A549 treated with CORT108297 at 1 μM for 4 hours (cell line): ENCODE measurements at places on chromosomes 16 and 17. TPM values are rescaled to one million over a fixed set of nuclear protein-coding genes. Genes with fewer than 3 reads are reported as not detected.

The CES1 gene
- total RNA-seq = 30.1 to 44.8 TPM (median 35.0 TPM) in 5 replicates

The ZG16 gene
- not detected in 5 replicates for total RNA-seq

The PTGES3L gene
- total RNA-seq = 0.67 to 1.4 TPM (median 1.2 TPM) in 5 replicates

The C1QTNF1 gene
- 35.8 to 45.3 TPM (median 40.2 TPM) in 5 replicates for total RNA-seq

The NPIPA5 gene
- total RNA-seq = 0.29 to 4.3 TPM (median 0.54 TPM) in 5 replicates

The TEKT1 gene
- total RNA-seq = 0.07 to 0.24 TPM (median 0.18 TPM) in 3 of 5 replicates, not detected in the others

The DBNDD1 gene
- total RNA-seq = 47.3 to 65.3 TPM (median 63.9 TPM) in 5 replicates
